Left ventricle myocardium inferior (tissue), 1 donor: ENCODE measurements at places on chromosomes 6 and 20.

GRCh38 chr6:79557673-79558467 is 20.6 kb upstream of the LCA5 start:
- DNase-seq, result no peak

- no peak for DNase-seq
These were observed 145.1 kb upstream of the PLN start for GRCh38 chr6:118403036-118403435.

DNA sequence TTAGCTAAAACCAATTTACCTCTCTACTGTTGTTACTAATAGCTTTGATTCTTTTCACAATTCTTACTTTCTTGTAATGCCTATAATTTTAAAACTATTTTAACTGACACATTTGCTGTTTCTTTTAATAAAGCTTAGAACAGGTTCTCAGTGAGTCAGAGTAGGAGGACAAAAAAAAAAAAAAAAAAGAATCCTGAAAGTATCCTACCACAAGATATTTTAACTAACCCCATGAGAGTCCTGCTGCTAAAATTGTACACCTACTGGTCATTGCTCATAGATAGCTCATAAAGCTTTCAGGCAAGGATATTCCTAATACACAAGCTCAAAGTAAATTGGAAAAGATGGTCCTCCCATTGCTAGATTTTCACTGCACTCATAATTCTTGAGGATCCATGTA is 301.0 kb downstream of the CENPW start:
- DNase-seq, result no peak

GRCh38 chr6:20454204-20454824 is 52.6 kb downstream of the E2F3 start:
- DNase-seq, result no peak

GRCh38 chr6:5338177-5338960 is 77.1 kb downstream of the FARS2 start:
- no peak for DNase-seq

GRCh38 chr20:1777476-1777820 is 117.8 kb upstream of the SIRPA start:
- DNase-seq, result no peak

DNA sequence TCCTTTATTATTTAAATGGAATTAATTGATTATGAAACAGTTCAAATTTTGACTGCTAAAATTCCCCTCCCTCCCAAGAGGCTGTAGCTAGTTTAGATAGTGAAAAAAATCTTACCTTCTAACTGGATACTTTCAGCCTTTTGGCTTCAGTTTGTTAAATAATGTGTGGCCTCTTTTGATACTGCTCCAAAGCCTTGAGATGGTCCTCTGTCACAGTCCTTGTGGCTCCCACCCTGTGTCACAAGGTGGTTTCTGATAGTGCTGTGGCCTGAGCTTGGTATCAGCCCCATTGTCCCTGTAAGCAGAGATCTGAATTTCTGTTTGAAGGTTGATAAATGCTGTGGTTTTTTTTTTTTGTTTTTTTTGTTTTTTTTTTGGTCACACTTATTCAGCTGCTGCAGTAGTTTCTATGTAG is 20.8 kb downstream of the PANK2 start:
- no peak for DNase-seq

GRCh38 chr6:92617721-92618120 is 801.6 kb downstream of the EPHA7 start:
- DNase-seq, result no peak

GRCh38 chr6:143405373-143406154 is 44.9 kb downstream of the ADAT2 start:
- no peak for DNase-seq
